ENCODE measurements at places on chromosomes 7 and 10. TPM values are rescaled to one million over a fixed set of nuclear protein-coding genes. Genes with fewer than 3 reads are reported as not detected.

The HHEX gene
- total RNA-seq: 1.1 TPM

The RBP4 gene
- total RNA-seq: 0.60 TPM

The MRC1 gene
- total RNA-seq: 1.2 TPM

The RPEL1 gene
- not detected for total RNA-seq

The ZDHHC4 gene
- total RNA-seq: 23.0 TPM

The KCNMA1 gene
- total RNA-seq: 5.4 TPM

The ABCB1 gene
- total RNA-seq: 2.7 TPM

The PDE6C gene
- not detected for total RNA-seq

The NKX1-2 gene
- total RNA-seq: 0.16 TPM

The SGPL1 gene
- total RNA-seq: 62.1 TPM

The IFIT1B gene
- not detected for total RNA-seq

The GRK5 gene
- 3.7 TPM for total RNA-seq

The C7orf57 gene
- 1.00 TPM for total RNA-seq

The IL2RA gene
- 1.4 TPM for total RNA-seq

The CYP2E1 gene
- 10.6 TPM for total RNA-seq

DNA sequence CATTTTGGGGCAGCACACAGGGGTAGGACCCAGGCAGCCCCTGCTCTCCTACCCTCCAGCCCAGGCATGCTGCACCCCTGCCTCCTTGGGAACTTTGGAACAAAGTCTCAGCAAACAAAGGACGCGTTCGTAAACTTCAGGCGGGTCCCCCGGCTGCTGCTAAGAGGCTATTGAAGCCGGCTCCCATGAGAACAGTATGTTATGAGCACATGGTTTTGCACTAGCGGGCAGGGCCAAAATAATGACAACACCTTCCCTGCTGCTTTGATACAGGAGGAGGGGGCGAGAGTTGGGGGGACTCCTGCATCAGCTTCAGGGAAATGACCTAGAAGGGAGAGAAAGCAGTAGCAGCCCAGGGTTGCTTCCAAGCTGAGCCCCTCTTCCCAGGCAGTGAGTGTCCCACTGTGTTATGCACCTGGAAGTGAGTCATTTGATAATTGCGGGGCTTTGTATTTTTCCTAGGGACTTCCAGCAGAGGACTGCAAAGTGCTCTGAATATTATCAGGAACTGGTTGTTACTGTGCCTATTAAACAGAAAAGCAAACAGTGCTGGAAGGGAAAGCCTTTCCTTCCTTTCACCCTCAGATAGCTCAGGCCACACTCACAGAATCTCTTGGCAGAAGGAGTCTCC is 6.9 kb downstream of the ITPRIP start:
- ATAC-seq: no peak

DNA sequence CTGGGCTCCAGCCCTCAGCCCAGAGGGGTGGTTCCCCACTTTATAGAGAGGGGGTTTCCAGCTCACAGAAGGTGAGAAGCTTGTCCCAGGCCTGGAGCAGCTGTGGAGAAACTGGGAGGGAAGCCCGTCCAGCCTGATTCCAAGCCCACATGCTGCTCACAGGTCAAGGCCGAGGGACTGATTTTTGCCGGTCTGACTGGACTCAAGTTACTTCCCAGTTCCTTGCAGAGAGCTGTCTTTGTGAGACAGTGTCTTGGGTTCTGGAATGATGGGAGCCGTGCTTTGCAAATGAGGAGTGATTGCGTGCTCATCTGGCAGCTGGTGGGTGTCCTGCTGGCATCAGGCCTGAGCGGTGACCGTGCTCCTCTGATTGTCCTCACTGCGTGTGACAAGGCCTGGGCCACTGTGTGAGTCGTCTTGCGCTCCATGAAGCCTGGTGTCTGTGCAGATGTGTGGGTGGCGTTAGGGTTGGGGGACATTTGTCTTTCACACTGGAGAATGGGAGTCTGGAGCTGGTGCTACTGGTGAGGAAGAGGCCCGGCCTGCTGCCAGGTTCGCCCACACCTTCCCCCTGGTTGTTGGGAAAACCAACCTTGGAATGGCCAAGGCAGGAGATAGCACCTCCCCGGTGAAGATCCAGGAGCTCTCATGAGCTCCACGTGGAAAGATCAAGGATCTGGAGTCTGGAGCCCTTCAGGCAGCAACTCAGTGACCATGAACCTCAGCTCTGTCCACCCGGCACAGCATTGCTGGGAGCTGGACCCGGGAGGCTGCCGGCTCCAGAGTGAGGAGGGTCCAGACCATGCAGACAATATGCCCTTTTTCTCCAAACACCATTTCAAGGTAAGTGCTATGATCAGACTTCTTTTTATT is 129.6 kb downstream of the SMURF1 start:
- ATAC-seq: peak; percentile 15

DNA sequence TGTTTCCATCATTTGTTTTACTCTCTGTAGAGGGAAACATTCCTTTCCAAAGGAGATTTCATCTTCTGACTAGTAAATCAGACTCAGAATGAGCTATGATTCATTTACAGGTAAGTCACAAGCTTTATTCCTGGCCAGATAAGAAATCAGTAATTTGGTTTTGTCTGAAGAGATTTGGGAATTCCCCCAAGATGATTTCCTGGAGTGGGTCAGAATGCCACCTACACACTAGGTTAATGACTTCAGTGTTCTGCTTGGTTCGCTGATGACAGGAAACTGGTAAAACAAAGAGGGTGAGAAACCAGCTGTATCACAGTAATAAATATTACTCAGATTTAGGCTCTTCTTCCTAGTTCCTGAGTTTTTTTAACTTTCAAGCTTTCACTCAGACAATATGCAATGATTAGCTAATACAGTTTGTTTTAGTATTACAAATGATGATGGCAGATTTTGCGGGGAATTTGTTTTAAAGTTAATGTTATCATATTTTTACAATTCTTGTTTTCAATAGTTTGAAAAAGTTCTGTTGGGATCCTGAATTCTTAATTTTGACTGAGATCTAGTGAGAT is 8.3 kb upstream of the ASZ1 start:
- peak; percentile 86 for ATAC-seq

- ATAC-seq: no peak
These were observed 185.7 kb downstream of the ELFN1 start for GRCh38 chr7:1855725-1856160.

DNA sequence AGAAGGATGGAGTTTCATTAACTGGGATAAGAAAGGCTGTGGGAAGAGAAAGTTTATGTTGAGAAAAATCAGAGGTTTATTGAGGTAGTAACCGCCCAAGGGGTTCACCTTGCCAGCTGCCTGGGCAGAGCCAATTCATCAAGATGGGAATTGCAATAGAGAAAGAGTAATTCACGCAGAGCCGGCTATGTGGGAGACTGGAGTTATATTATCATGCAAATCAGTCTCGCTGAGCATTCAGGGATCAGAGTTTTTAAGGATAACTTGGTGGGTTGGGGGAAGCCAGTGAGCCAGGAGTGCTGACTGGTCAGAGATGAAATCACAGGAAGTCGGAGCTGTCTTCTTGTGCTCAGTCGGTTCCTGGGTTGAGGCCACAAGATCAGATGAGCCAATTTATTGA is 70.6 kb downstream of the MALRD1 start:
- ATAC-seq: no peak

- ATAC-seq: no peak
These were observed 177.1 kb downstream of the EVX1 start for GRCh38 chr7:27419581-27420177.

GRCh38 chr7:95688931-95689495 is 83.3 kb upstream of the DYNC1I1 start:
- no peak for ATAC-seq

- ATAC-seq: no peak
These were observed 77.1 kb downstream of the ABCC2 start for GRCh38 chr10:99859585-99859984.

- ATAC-seq: peak; percentile 80
These were observed 104.5 kb downstream of the GRID1 start for GRCh38 chr10:86261941-86262687.

- no peak for ATAC-seq
These were observed 56.2 kb downstream of the CC2D2B start for GRCh38 chr10:95963991-95964389.

- no peak for ATAC-seq
These were observed 106.4 kb upstream of the GSDME start for GRCh38 chr7:24863626-24864025.

- ATAC-seq: peak; percentile 66
These were observed 131.1 kb upstream of the PTPRZ1 start for GRCh38 chr7:121741896-121742295.

- ATAC-seq: peak; percentile 66
These were observed 94.4 kb upstream of the SEMA3C start for GRCh38 chr7:81013083-81013817.

GRCh38 chr10:26367771-26368170 is 70.4 kb upstream of the APBB1IP start:
- no peak for ATAC-seq

DNA sequence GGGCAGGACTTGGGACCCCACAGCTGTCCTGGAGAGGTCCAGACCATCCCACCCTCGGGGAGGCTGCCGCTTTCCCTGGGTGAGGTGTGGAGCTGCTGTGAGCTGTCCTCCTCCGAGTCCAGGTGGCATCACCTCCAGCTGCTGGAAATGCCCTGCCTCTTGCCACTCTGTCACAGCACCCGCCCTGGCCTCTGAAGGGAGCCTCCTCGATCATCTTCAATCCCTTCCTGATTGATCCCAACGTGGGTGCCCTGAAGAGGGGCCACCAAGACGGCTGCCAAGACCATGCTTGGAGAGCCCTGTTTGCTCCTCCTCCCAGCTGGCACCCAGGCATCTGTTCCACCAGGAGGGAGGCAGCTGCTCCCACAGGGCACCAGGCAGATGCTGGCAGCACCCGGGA is 4.6 kb downstream of the C10orf105 start:
- no peak for ATAC-seq

GRCh38 chr7:98651760-98652159 is 34.7 kb downstream of the NPTX2 start:
- no peak for ATAC-seq

DNA sequence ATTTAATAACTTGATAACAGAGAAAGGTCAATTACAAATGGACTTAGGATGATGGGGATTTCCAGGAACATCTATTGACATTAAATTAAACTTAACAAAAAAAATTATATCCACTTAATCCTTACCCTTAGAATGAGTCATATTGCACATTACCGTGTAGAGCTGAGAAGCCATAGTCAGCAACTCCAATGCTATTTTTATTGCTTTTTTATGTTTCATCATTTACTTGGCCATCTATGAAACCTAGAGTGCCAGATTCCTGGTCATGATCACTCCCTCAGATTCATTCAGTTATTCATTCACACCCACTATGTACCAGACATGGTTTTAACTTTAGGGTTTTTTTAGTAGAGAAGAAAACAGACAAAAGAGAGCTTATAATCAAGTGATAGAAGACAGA is 1180.4 kb downstream of the CNTNAP2 start:
- ATAC-seq: no peak

DNA sequence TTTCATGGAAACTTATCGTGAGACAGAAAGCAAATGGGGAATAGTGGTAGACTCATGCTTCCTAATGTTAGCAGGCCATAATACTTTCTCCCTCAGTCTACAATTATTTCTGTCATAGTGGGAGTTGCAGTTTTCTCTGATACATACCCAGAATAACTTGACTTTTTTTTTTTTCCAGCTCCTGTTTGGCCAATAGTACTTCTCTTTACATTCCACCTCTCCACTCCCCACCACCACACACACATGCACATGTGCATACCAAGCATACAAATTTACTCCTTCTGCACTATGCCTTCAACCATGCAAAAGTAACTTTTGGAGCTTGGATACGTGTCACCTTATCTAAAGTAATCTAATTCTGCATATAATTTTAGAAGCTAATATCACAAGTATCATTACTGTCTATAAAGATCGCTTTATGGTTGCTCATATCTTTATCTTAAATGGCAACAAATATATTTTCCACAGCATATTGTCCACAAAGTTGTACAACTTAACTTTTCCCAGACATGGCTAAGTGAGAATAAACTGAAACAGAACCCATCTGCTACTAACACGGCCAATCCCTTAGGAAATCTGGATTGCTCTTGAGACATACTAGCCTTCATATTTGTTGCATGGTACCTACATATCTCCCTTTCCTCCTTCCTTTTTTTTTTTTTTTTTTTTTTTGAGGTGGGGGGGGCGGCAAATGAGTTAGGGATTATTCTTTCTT is 49.0 kb downstream of the TES start:
- peak; percentile 5 for ATAC-seq

- ATAC-seq: no peak
These were observed 41.1 kb downstream of the PUS7 start for GRCh38 chr7:105480931-105481330.

- ATAC-seq: no peak
These were observed 30.5 kb downstream of the CPED1 start for GRCh38 chr7:121019018-121019417.
